Naive thymus-derived CD8-positive, alpha-beta T cell (primary cell): ENCODE measurements at places on chromosomes 16 and 17. TPM values are rescaled to one million over a fixed set of nuclear protein-coding genes. Genes with fewer than 3 reads are reported as not detected.

DNA sequence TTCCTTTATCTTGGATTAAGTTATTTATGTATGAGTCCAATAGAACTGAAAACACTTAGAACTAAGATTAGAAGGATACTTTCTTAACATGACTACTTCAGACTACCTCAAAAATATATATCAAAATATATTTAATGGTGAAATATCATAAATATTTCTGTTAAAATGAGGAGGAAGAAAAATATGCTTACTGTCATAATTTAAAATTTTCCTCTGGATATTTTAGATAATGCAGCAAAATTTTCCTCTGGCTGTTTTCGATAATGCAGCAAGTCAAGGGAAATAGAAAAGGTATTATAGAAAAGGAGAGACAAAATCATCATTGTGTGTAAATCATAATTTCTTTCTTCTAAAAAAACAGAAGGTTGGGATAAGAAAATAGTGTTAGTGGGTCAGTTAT lies 263.3 kb downstream of the HS3ST3A1 start:
- no peak for DNase-seq

DNA sequence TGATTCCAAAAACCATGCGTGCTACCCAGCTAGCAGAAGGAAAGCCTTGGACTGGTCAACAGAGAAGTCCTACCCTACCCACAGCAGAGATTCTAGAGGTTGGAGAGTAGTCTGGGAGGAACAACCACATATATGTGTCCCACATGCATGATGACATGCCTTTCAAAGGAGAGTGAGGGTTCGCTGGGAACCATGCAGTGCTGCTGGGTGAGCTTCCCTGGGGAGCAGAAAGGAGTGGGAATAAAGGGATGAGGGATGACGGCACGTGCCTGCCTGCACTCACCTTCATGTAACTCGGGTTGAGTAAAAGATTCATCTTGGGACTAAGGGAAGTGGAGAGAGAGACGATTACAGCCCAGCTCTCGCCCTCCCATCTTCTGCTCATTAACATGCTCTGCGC lies 9.8 kb downstream of the CPSF4L start:
- DNase-seq, result no peak

GRCh38 chr17:9766970-9767369 lies 24.4 kb downstream of the DHRS7C start:
- no peak for DNase-seq

DNA sequence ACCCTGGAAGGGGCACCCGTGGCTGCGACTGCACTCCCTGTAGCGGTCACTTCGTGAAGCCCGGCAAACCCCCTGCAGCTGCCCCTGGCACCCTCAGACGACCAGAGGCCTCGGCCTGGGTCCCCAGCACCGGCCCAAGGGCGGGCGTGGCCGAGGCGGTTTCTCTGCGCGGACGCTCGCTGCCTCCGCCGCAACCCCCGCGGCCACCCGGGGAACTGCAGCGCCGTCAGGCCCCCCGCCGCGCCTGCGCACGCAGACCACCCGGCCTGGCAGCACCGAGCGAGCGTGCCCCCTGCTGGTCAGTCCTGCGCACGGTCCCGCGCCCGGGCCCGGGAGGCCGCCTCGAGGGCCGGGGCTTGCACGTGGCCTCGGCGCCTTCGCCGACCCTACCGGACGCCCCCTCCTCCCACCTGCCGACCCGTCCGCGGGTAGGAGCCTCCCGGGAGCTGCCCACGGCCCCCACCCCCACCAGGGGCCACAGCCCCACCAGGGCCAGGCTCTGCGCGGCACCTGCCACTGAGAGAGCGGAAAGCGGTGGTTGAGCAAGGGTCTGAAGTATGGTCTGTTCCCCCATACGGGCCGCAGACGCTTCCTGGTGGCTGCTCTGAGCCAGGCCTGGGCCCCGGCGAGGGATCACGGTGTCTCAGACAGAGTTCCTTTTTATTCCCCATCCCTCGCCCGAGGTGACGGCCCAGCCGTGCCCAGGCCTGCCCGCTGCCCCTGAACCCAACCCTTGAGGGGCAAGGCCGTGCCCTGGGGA lies 11.5 kb upstream of the HS3ST6 start:
- peak; percentile 92 for DNase-seq

DNA sequence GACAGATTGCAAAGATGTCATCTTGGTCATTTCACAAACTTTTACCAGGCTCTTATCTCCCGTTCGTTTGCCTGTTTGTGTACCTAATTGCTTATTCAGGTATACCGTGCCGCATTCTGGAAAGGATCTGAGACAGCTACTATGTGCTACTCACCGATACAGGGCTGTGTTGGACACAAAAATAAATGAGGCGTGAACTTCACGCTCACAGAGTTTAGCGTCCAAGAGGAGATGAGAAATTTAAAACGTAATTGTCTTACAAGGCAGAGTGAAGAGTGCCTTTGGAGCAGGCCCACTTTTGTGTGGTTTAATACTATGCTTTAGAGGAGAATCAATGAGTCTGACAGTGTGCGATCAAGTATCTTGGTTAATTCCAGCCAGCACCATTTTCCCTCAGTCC lies 26.7 kb downstream of the MAF start:
- DNase-seq, result no peak

DNA sequence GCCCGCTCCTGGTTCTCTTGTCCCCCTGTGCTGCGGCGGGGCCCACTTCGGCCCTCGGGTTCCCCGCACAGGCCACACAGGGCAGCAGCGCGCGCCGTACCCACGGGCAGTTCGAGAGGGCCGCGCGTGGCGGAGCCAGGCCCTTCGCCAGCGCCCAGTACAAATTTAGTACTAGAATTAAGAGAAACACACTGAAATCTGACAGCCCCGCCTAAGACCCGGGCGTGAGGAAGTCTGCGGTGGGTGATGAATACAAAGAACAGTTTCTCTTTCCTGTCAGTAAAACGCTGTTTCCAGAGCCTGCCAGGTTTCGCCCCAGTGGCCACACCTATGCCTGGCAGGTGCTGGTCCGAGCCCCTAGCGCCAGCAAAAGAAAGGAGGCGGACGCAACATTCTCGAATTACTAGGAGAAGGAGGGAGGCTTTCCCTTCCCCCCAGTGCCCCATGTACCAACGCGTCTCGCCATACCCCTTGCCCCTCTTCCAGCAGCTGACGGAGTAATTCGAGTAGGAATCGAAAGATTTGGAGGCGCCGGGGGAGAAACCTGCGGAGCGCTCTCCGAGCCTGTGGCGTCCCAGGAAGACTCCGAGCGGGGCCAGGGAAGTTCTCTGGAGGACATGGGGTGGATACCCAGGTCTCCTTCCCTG lies 591 bp upstream of the SLFN5 start:
- DNase-seq, result peak; percentile 90

GRCh38 chr17:77428020-77428748 lies 287.4 kb downstream of the SEC14L1 start:
- DNase-seq, result no peak

DNA sequence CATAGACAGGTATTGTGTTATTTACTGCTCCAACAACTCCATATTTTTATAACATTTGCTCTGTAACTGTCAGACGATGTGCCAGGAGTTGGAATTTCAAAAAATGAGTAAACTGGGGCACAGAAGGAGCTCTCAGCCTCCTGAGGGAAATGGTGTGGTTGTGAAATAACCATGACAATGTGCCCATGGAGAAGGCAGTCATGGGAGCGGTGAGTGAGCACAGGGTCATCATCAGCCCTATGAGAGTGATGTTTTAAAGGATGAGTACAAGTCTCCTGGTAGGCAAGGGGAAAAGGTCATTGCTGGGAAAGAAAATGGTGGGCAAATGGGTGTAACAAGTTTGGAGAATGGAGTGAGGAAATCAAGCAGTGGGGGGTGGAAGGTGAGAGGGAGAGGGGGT lies 115.0 kb upstream of the SEC14L1 start:
- DNase-seq, result no peak

- DNase-seq, result no peak
Observed at GRCh38 chr16:54932737-54933254, 2.1 kb downstream of the IRX5 start.

DNA sequence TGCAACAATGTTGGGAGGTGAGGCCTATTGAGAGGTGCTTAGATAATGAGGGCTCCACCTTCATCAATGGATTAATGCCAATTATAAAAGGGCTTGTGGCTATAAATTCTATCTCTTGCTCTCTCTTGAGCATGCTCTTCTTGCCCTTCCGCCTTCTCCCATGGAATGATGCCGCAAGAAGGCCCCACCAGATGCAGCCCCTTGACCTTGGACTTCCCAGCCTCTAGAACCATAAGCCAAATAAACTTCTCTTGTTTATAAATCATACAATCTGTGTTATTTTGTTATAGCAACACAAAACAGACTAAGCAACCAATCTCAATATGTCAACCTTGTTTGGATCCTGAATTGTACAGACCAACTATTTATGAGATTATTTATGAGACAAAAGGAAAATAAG lies 20.0 kb downstream of the MYH10 start:
- no peak for DNase-seq

DNA sequence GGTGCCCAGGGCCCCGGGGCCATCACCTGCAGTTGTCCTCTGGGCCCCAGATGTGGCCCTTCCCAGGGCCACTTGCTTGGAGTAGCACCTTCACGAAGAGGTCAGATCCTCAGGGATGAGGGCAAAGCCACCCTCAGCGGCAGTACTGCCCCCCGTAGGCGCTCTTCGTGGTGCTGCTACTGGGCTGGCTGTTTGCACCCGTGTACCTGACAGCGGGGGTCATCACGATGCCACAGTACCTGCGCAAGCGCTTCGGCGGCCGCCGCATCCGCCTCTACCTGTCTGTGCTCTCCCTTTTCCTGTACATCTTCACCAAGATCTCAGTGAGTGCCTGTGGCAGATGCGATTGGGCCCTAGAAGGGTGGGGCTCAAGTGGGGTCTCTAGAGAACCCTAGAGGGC lies 2.6 kb downstream of the SLC5A2 start:
- DNase-seq, result no peak

DNA sequence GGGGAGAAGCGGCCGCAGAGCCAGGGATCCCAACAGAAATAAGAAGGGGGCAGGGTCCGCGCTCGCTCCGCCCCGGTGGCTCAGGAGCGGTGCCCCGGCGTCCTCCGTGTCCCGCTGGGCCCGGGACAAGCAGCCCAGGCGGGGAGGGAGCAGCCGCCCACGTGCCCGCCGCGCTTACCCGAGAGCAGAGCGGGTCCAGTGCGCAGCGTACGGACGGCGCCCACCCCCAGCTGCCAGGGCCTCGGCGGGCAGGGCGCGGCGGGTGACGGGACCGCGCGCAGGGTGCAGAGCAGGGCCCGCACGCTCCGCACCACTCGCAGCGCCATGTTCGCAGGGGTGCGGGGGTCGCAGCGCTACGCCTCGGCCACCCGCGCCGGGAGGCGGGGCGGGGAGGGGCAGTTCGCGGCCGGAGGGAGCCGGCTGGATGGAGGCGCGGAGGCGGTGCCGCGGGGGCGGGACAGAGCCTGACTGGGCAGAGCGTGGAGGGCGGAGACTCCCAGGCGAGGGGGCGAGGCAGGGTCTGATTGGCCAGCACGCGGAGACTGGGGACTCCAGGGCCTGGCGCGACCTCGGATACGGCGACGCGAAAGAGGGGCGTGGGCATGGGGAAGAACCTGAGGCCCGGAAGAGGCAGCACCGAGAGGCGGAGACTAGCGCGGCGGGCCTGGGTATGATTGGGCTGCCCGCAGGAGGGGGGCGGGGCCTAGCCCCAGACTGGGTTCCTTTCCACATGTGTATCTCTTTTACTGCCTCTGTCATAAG lies at the start of gene GCSH:
GCSH (minus strand) TSS at position 443 of the 762 bp plus-strand sequence; CDS start at position 326, 117 bp downstream.
- DNase-seq, result peak; percentile 99

DNA sequence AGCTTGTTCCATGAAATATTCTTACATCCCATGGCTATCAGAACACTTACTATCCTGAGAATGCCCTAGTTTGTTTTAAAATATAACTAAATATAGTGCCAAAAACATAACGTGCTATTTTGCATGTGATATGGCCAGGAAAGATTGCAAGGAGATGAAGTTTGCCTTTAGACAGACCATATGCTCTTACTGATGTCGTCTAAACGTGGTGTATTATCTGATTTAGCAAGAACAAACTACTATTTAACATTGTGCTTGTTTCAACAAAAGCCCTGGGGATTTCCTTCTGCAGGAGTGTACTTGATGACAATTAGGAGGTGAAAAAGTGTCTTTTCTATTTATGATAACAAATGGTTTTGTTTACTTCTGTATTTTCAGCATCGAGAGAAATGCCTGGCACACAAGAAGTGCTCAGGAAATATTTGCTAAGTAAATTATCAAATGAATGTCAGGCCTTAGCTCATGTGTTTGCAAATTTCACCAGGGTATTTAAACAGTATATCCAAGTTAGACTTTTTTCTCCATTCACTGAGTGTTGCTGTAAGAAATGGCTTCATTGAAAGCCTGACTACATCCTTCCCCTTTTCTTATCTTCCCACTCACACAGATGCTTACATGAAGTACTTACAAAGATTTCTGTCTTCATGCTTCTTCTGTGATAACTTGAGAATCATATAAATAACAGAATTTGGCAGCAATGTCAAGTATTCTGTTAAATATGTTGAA lies 1033.6 kb downstream of the CDH8 start:
- DNase-seq, result no peak

DNA sequence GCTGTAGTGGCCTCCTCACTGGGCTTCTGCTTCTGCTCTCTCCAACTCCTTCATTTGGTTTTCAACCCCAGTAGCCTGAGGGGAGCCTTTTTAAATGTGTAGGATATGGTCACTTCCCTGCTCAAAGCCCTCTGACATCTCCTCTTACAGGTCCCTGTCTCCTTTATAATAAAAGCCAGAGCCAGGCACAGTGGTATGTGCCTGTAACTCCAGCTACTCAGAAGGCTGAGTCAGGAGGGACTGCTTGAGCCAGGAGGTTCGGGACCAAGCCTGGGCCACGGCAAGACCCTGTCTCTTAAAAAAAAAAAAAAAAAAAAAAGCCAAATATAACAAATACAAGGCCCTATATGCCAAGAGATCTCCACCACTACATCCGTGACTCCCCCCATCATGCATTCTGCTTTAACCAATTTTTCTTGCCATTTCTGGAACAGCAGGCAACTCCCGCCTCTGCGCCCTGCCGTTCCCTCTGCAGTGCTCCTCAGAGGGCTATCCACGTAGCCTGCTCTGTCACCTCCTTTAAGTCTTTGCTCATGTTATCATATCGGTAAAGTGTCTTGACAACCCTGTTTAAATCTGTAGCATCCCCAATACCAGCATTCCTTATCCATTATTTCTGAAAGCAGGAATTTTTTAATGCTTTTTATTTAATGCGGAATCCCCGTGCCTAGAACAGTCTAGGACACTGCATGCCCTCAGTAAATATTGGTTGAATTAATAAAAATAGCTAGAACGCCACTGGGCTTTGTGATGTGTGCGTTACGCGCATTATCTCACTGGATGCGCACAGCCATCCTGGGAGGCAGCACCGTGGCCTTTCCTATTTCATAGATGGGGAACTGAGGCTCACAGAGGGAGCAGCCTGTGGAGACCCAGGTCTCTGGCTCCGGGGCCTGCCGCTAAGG lies 9.5 kb downstream of the ZNF771 start:
- no peak for DNase-seq

Gene CD300A
- total RNA-seq, result 5.9 TPM

Gene SLC6A2
- not detected for total RNA-seq

Gene AOC3
- total RNA-seq, result 1.6 TPM

Gene GRAPL
- total RNA-seq, result 69.6 TPM

Gene CLEC19A
- not detected for total RNA-seq

Gene TP53TG3C
- not detected for total RNA-seq

Gene TK1
- total RNA-seq, result not detected

Gene NACA2
- not detected for total RNA-seq
